NCI-H460 (cell line): ENCODE measurements at places on chromosomes 2 and 18. TPM values are rescaled to one million over a fixed set of nuclear protein-coding genes. Genes with fewer than 3 reads are reported as not detected.

Gene NYAP2
- not detected in 2 replicates for total RNA-seq

Gene RAX
- total RNA-seq: not detected in 2 replicates

Gene KCNK3
- total RNA-seq: 0.87 and 1.2 TPM in 2 replicates

Gene INHA
- 0.64 and 1.4 TPM in 2 replicates for total RNA-seq

Gene CENPA
- total RNA-seq: 24.2 and 31.9 TPM in 2 replicates

Gene SERPINB10
- total RNA-seq: not detected in 2 replicates

Gene GULP1
- total RNA-seq: 73.7 and 77.5 TPM in 2 replicates

Gene CNDP1
- total RNA-seq: not detected in 2 replicates

Gene MROH2A
- total RNA-seq: not detected in 2 replicates

Gene ING5
- 39.0 and 39.1 TPM in 2 replicates for total RNA-seq

Gene LCT
- 0.02 and 0.06 TPM in 2 replicates for total RNA-seq

Gene IL1RL1
- total RNA-seq: 4.5 and 4.7 TPM in 2 replicates

Gene LAMA3
- 3.4 and 3.9 TPM in 2 replicates for total RNA-seq

- DNase-seq: no peak
Measured at GRCh38 chr2:75928093-75928492, 217.4 kb upstream of the GCFC2 start.

DNA sequence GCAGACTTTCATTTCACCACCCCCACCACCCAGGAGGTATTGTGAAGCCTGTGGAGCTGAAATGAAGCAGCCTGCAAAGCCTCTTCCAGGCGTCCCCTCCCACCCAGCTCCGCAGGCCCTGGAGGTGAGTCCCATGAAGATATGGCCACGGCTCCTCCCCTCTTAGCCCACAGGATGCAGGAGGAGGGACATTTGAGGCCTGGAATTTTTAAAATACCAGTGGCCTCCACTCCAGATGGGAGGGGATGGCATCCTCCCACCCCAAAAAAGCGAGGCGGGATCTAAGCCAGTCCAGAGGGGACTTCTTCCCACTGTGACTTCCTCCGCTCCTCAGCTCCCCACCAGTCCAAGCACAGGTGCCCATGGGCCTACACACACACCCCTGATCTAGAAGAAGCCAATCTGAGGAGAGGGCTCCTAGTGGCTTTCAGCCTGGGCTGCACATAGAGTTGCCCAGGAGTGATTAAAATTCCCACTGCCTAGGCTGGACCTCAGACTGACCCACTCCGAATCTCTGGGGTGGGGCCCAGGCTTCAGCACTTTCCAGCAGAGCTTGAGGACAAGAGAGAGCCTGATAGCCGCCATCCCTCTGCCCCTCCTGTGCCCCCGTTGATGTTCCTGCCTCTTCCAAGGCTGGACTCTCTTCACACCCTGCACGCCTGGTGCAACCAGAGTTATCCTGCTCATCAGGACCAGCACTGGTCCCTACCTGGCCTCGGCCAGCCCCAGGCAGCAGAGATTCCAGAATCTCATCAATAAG, 206.9 kb downstream of the TNS1 start:
- no peak for DNase-seq

DNA sequence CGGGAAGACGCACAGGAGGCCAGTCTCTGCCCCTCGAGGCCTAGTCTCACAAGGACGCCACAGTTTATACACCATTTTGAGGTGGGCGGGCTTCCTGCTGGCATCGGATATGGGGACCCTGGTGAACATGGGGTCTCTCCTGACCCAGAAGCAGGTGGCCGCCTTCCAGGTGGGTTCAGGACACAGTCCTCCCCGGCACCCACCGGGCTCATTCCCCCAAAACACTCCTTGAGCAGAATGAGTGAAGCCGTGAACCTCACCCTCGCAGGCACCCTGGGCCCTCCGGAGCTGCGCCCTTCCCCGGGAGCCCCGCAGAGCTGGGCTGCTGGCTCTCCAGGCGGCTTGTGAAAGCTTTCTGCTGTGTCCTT, 6.5 kb downstream of the NFATC1 start:
- DNase-seq: no peak

DNA sequence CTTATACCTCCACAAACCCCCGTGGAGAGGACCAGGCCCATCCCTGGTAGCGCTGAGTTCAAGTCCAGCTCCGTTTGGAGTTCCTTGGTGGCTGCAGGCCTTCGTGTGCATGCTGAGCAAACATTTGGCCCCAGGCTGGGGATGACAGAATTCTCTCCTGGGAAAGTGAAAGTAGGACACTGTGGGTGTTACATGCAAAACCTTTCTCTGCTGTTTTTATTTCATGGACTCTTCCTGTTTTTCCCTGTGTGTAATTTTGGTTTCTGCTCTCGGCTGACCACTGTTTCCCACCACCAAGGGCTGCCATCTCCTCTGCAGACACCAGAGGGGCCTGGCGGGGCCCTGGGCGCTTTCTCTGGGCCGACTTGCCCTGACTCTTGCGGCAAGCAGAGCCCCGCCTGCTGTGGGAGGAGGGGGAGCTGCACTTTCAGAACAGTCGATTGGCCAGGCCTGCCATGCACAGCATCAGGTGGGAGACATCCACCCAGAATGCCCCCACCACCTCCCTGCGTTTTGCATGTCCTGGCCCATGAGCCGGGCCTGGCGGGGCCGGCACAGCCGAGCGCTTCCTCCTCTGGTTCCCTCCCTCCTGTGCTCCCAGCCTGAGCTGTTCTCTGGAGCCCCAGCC, 102.4 kb downstream of the CABLES1 start:
- no peak for DNase-seq

DNA sequence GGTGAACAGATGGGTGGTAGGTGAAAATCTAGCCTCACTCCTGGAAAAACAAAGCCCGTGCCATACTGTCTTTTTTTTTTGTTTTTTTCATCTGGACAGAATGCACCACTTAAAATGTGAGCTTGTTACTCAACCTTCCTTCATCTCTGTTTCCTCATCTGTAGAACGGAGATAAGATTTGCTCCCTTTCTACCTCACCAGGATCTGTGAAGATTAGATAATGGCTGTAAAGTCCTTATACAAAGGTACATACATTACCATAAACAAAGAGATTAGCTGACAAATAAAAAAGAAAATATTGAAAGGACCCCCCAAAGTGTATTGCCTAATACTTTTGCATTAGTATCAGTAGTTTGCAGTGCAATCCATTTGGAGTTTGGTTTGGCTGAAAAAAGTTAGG, 75.4 kb upstream of the ZEB2 start:
- DNase-seq: no peak

GRCh38 chr18:58313491-58314032, 269.5 kb downstream of the NEDD4L start:
- DNase-seq: no peak

GRCh38 chr2:23583467-23583866, 198.5 kb downstream of the KLHL29 start:
- no peak for DNase-seq

DNA sequence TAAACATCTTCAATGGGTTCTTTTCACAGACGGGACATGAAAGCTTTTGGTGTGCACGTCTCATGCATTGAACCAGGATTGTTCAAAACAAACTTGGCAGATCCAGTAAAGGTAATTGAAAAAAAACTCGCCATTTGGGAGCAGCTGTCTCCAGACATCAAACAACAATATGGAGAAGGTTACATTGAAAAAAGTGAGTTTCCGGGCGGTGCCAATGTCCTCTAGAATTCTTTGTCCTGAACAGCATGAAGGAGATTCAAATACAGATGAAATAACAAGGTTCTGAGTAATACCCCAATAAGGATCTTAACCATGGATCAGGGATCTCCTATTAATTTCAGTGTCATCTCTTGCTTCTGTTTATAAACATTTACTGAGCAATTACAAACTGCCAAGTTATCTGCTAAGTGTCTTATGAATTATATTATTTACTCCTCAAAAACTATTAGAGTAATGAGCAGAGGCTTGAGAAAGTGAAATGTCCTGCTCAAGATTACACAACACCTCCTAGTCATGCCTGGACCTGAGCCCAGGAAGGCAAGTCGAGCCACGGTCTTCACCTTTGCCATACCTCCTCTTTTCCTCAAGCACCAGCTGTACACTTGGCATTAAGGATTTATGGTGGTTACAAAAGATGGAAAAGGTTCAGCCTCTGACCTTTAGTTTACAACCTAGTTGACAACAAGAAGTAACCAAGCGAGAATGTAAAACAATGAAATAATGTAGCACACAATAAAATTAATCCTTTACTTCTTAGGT, 22.6 kb downstream of the DHRS9 start:
- DNase-seq: no peak

DNA sequence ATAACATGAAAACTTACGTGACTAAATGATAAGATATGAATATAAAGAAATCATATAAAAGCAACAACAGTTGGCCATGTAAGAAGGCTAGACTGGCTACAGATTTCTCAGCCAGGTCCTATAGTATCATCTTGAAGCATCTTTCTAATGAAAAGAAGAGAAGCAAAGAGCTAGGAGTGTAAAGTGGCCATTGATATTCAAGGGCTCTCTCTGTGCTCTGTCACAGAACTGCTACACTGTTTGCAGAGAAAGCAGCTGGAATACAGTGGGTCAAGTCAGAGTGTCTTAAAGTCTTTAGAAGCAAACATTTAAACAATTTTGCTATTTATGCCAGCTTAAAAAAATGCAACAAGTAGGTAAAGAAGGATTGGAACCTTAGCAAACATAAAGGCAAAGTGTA, 118.8 kb downstream of the SCN9A start:
- DNase-seq: no peak

DNA sequence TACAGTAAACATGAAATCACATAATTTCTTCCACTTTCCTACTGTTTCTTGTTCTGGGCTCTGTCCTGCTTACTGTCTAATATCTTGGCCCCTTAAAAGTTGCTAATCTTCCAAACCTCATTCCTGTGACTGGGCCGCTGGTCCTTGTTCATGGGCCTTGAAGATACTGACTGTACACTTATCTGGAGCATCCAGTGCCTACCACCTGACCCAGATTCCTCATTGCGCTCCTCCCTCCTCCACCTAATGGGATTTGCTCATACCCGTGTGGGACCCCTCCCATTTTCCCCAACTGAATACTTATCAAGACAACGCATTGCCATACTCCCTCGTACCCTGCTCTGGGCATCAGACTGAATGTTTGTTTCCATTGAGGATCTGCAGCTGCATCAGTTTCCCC, 6.1 kb upstream of the IL37 start:
- DNase-seq: no peak

- DNase-seq: no peak
Measured at GRCh38 chr18:37845498-37845897, 279.9 kb upstream of the CELF4 start.

DNA sequence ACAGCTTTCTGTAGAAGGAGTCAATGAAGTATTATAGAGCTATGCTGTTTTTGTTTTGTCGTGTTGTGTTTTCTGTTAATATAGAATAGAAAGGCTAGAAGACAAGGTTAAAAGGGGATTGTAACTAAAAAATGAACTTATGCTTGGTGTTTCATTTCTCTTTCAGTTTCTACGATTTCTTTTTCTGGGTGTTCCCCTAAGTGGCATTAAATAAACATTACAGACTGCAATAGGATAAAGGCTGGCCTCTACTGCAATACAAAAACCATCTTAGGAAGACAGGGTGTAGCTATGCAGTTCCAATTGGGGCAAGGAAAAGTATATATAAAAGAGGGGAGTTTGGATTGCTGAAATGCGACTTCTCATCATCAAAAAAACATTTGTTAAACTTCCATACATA, 1609.7 kb upstream of the ACVR2A start:
- no peak for DNase-seq

DNA sequence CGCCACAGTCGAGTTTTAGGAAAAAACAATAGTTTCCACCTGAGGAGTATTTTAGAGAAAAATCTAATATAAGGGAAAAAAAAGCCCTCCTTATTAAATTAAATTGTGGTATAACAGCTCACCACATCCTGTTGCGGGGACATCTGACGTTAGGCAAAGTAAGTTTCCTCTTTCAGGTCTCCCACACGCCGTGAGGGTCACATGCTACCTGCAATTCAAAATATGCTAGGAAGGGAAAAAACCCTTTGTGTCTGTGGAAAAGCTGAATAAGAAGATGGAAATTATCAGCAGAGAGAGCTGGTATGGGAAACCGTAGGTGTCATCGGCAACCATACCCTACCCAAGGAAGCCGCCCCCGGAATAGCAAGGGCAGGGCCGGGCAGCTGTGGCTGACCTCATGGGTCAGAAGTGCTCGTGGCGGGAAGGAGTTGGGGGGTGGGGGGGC, 128.0 kb downstream of the NFATC1 start:
- DNase-seq: no peak

DNA sequence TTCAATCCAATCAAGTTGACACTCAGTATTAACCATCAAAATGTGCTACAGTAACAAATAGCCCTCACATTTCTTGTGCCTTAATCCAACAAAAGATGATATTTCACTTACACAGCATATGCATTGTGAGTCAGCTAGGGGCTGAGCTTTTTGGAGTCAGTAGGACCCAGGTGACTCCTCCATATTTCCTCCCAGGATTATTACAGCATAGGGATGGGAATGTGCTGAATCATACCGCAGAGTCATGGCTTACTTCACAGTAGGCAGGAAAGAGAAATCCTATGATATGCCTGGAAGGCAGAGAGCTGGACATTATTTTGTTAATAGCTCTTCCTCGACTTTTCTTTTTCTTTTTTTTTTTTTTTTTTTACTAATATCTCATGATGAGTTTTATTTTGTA, 153.3 kb downstream of the TMEM182 start:
- DNase-seq: peak; percentile 64

- no peak for DNase-seq
Measured at GRCh38 chr18:79394534-79395307, 1.0 kb upstream of the NFATC1 start.

GRCh38 chr18:22739061-22739642, 194.0 kb upstream of the RBBP8 start:
- no peak for DNase-seq

- no peak for DNase-seq
Measured at GRCh38 chr18:54205959-54206358, 18.5 kb downstream of the MBD2 start.

DNA sequence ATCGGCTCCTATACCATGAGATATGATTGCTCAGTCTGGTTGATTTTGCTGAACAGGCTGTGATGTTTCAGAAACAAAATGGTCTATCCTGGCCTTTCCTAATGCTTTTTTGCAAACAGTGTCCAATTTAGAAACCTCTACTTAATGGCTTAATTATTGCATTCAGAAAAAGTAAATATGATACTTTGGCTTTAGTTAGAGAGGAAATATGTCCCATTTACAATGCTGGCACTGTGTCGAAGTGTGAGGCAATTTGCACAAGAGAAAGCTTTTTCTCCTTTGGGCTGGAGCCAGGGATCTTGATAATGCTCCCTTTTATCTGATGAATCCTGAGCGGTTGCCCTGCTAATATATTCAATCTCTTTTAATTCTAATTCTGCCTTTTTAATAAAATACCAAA, 418.9 kb downstream of the EPHA4 start:
- no peak for DNase-seq

GRCh38 chr18:7165846-7166393, 48.3 kb upstream of the LAMA1 start:
- DNase-seq: no peak
